SK-N-MC (cell line): ENCODE measurements at places on chromosomes 1 and 21.

GRCh38 chr1:46183079-46183847 is 7.0 kb upstream of the P3R3URF start:
- DNase-seq, result no peak

DNA sequence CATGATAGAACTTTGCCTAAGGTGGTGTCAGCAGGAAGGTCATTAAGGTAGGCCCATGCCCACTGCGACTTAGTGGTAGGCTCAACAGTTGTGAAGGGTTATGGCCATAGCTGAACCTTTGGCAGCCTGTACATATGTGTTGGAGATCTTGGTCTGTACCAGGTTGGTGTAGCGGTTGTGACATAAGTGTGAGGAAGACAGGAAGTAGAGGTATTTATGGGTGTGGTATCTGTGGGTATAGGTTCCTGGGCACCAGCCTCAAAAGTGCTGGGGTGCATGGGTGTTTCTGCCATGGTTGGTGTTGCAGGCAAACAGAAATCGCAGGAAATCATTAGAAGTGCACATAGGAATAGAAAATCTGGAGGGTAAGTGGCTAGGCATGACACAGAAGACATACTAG is 18.6 kb upstream of the LRIF1 start:
- no peak for DNase-seq

GRCh38 chr1:109733236-109733870 is 7.5 kb downstream of the GSTM3 start:
- no peak for DNase-seq

GRCh38 chr1:181459067-181459466 is 24.2 kb upstream of the CACNA1E start:
- DNase-seq, result no peak

- no peak for DNase-seq
These were observed 87.0 kb downstream of the GLUL start for GRCh38 chr1:182304627-182305026.

DNA sequence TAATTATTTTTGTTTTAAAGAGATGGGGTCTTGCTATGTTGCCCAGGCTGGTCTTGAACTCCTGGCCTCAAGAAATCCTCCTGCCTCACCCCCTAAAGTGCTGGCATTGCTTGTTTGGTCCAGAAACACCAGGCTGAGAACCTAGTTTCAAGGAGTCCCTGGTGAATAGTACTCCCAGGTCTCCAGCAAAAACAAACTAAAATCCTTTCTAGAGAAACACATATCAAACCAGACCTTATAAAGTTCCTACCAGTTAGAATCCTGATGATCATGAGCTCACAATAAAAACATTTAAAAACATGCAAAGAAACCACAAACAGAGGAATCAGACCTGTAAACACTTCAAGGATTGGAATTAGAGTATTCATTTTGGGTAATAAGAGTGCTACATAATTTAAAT is 34.4 kb upstream of the PADI1 start:
- no peak for DNase-seq

DNA sequence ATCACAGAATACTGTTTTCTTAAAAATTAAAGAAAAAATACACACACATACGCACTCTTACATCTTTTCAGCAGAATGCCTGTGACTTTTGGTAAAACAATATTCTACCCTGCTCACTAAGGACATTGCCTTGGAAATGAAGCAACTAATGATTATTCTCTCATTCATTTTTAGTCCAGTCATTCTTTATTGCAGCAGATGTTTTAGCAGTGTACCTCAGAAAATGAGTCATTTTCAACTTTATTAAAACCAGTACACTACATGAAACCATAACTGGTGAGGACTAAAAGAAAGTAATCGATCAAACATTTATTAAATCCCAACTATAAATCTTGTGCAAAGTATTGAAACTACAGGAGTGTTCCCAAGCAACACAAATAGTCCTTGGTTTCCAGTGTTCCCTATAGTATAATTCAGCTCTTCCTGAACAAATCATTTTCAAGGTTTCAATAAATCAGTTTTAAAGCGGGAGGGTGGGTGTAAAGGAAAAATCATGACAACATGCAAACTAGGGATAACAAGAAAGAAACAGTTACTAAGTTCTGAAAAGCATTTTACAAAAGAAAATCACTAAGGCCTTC is 114.2 kb downstream of the ADGRL4 start:
- no peak for DNase-seq

DNA sequence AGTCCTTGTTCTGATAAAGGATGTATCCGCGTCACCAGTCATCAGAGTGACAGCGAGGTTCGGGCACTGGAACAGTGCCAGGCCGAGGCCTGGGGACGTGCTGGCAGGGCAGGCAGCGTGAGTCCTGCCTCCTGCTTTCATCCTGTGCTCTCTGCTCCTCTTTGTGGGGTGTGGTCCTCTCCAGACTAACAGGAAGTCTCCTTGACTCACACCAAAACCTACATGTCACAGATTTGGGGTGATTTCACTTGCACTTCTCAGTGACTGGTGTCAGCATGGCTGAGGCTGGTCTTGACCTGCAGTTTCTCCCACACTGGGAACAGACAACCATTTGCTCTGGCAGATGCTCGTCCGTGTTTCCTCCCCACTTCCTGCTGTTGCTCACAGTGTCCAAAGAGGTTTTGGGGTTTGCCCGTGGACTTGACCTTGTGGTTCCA is 8.8 kb upstream of the NLRP3 start:
- no peak for DNase-seq

GRCh38 chr1:188670837-188671236 is 1806.8 kb downstream of the BRINP3 start:
- DNase-seq, result no peak

DNA sequence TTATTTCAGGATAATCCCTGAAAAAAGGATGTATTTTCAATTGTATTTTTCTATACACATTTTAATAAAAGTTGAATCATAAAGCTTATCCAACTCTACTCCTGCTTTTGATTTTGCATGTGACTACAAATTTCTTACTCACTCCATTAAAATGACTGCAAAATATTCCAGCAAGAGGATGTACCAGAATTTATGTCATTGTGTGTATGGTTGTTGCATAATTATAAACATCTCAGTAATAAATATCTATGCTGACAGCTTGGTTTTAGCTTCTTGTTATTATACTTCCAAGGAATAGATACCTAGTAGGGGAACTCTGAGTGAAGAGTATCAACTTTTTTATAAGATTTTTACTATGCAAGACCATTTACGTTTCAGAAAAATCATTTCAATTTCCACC is 463.2 kb upstream of the RUNX1 start:
- no peak for DNase-seq

GRCh38 chr1:225004396-225004795 is 74.9 kb downstream of the DNAH14 start:
- DNase-seq, result no peak

- DNase-seq, result no peak
These were observed 36.5 kb downstream of the GIPC2 start for GRCh38 chr1:78081980-78082860.

- DNase-seq, result no peak
These were observed 21.3 kb upstream of the PHTF1 start for GRCh38 chr1:113780374-113781146.

DNA sequence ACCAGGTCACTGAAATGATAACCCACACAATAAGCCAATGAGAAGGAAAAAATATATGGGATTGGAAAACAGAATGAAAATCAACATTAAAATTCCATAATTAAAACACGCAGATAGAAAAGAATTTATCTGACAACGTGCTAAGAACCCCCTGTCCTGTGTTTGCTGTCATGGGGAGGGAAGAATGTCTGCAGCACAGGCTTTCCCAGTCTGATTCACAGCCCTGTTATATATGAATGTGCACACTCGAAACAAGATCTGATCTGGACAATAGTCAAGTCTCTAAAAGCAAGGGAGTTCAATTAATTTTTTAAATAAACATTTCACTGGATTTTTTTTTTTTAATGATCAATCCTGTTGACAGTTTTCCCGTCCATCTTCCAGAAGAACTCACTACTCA is 220.0 kb downstream of the RERE start:
- no peak for DNase-seq

- no peak for DNase-seq
These were observed 34.9 kb downstream of the IGSF21 start for GRCh38 chr1:18142471-18142870.

GRCh38 chr1:121483961-121484424 is 299.2 kb downstream of the SRGAP2C start:
- peak; percentile 58 for DNase-seq

- DNase-seq, result no peak
These were observed 428.9 kb downstream of the MATN1 start for GRCh38 chr1:30294508-30294907.

DNA sequence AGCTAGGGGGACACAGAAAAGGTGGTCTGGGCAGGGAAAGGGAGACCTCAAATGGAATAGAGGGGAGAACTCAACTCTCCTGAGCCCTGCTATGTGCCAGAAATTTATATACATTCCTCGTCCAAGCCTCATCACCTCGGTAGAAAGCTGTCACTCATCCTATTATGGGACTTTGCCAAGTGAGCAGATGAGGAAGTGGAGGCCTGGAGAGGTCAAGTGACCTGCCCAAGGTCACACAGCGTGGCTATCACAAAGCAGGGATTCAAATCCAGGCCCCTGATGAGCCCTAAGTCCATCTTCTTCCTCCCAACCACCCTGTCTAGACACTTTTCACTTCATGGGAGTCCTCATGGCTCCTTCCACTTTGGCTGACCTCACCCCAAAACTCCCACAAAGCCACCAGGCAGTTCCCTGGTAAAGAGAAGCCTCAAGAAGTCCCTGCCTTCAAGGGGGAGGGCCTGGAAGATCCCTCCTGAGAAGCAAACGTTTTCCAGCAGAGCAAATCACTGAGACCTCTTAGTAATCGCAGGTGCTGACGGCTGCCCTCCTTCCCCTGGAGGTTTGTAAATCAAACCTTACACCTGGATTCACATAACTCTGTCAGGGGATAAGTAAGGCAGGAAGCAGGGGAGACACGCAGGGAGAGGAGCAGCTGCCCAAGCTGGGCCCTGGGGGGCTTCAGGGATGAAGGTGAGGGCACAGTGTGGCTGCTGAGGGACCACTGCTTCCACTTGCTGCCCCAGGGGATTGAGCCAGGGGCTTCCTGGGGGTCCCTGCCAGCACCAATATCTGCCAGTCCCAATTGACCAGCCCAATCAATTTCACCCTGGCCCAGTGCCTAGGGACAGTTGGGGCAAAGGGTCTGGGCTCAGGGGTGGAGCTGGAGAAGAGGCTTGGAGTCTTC is 351.2 kb downstream of the MATN1 start:
- no peak for DNase-seq

GRCh38 chr1:202005958-202006357 is 4.4 kb upstream of the ELF3 start:
- DNase-seq, result no peak

- DNase-seq, result no peak
These were observed 144.6 kb downstream of the SLC30A10 start for GRCh38 chr1:219783605-219784235.

DNA sequence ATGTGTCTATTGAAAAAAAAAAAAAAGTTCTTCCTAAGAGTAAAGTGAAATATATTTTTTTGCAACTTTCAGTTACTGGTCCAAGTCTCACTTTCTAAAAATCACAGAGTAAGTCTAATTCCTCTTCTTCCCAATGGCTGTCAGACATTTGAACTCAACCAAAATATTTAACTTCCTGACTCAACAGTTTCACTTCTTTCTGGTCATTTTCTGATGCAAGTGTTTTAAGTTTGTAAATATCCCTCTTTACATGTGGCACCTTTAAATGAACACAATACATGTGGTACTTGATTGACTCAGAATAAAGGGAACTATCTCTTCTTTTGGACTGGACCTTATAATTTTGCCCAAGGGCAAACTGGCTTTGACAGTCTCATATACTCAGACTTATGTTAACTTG is 76.7 kb downstream of the ASH1L start:
- DNase-seq, result no peak

DNA sequence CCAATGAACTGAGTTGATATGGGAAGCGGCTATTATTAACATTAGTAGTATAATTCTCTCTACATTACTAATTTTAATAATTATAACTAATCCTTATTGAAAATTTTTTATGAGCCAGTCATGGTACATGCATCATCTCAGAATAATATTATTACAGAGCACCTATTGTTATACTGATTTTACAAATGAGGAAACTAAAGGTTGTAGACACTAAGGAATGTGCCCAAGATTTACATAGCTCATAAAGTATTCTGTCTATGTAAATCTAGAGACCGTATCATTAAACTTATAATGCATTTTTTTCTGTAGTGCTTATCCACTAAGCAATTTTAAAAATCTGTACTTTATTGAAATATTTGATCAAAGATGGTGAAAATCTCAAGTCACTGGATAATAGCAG is 825.9 kb downstream of the PLA2G4A start:
- no peak for DNase-seq

- no peak for DNase-seq
These were observed 148.4 kb downstream of the TOMM20 start for GRCh38 chr1:234980291-234980644.

- no peak for DNase-seq
These were observed 28.4 kb upstream of the C1orf159 start for GRCh38 chr1:1144122-1144842.

GRCh38 chr1:229509576-229509975 is 1.4 kb upstream of the NUP133 start:
- DNase-seq, result no peak

GRCh38 chr1:41485605-41486004 is 1.1 kb upstream of the EDN2 start:
- no peak for DNase-seq

DNA sequence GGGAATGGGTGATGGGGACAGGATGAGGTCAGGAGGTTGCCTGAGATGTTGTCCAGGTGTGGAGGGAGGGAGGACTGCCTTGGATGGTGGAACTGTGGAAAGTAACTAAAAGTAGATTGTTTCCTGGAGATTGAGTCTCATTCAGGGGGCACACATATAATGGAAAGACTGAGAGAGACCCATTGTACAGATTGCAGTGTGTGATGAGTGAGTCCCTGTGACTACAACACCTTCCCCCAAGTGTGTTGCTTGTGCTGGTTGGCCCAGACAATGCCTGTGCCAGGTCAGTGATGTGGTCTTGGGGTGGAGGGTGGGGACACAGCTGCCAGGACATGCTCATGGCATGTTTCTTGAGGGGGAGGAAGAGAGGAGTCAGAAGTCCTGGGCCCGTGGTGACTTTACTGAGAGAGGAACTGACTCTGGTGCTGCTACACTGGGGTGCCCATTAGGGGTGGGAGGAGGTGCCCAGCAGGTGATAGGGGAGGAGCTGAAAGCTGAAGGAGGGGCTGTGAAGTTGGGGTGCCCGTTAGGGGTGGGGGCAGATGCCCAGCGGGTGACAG is 5.2 kb downstream of the SNAP47 start:
- DNase-seq, result no peak

- no peak for DNase-seq
These were observed 163.4 kb downstream of the DNM3 start for GRCh38 chr1:172004671-172005070.

GRCh38 chr1:41874151-41874719 is 44.5 kb downstream of the HIVEP3 start:
- no peak for DNase-seq

DNA sequence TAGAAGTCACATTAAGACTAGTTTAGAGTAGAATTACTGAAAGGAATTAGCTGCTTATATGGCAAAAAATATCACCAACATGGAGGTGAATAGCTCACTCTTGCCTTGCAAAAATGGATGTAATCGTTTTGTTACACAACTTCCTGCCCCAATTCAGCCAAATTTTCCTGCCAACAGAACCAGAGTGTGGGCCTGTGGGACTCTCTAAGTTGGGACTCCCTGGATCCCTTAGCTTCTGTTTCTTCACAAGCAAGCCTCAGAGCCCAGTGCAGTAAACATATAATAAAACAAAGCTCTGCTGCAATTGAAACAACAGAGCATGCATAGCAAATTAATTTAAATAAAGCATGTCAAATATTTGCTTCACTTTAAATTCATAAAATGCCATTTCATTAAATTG is 232.5 kb downstream of the TNR start:
- no peak for DNase-seq
